SHP77 (cell line): ENCODE measurements at places on chromosomes 5 and 9.
A peak's percentile ranks its signal among the peaks of the same experiment; 100 is the strongest.

GRCh38 chr5:76175051-76175666, 92.0 kb downstream of the SV2C start:
- DNase-seq: peak; percentile 52

DNA sequence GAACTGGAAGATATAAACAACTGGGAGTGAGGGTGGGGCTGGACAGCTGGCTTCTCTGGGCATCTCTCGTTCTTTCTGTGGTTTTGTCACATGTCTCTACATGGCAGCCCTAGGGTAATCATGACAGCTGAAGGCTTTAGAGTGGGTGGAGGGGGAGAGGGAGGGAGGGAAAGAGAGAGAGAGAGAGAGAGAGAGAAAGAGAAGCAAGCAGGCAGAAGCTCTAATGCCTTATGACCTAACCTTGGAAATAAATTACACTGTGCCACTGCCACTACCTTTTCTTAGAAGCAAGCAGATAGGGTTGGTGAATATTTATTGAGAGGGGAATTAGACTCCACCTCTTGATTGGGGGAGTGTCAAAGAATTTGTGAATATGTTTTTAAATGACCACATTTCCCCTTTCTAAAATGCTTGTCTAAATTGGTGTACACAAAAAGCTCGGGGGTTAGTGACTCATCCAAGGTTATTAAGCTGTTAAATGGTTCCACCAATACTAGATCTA, 2.6 kb upstream of the DAPK1 start:
- DNase-seq: no peak

- DNase-seq: no peak
Observed at GRCh38 chr5:120017513-120017912, 388.2 kb downstream of the FAM170A start.

- no peak for DNase-seq
Observed at GRCh38 chr9:15058236-15058635, 148.0 kb upstream of the FREM1 start.

- no peak for DNase-seq
Observed at GRCh38 chr5:115459855-115460341, 84.7 kb downstream of the FEM1C start.

DNA sequence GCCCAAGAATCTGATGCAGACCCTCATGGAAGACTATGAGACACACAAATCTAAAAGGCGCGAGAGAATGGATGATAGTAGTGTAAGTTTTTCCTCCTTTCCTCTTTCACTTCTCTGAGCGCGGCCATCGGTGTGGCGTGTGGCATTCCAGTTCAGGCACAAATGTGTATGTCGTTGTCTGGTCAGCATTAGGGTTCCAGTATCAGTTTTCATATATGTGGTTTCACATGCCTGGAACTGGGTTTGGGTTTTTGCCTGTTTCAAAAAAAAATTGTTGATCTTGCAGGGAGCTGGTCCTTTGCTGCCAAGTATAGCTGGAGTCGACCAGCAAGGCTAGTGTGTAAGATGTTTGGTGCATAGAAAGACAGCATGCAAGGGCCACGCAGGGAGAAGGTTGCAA, 51.5 kb downstream of the C9orf152 start:
- no peak for DNase-seq

GRCh38 chr5:141094481-141095262, at the start of gene PCDHB2:
Gene PCDHB2, plus strand, starts transcription at chr5:141094615. Its CDS starts 176 bp downstream, at chr5:141094791.
- peak; percentile 89 for DNase-seq

DNA sequence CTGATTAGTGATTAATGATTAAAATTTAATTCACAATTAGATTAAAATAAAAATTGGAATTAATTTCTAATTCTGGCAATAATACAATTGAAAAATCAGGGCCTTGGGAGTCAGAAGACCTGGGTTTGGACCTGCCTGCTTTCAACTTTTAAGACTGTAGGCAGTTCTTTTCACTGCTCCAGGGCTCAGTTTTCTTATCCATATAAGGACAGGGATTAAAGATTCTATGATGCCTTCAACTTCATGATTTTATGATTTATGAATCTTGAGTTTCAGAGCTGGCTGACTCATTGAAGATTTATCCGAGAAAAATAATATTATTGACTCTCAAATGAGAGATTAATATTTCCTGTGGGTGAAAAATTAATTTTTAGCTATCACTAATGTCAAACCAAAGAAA, 208.6 kb upstream of the ANKH start:
- DNase-seq: no peak

- no peak for DNase-seq
Observed at GRCh38 chr9:120711354-120711753, 2.9 kb downstream of the MEGF9 start.

DNA sequence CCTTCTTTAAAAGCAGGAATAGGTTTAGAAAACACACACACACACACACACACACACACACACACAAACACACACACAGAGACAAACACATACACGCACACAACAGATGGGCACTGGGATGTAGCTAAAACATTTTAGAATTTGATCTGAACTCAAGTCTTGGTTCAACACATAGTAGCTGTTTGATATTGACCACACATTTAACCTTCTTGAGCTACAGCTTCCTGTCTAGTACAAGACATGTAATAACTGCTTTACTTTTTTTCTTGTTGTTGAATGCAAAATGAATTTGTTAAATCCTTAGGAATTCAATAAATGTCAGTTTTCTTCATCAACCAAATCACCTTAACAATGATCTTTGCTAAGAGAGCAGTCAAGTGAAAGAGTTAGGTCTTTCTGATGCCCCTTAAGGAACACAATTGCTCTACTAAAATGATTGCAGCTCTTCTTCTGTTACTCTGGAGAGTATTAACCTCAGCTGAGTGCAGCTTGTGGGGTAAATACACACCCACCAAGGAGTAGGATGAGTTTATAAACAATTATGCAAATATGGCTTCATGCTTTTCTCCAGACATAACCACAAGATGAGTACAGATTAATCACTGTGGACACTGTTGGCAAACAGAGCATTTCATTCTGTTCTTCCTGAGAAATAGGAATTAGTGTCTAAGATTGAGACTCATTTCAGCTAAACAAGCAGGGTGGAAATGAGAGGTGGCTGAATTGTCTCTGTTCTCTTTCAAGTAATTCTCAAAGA, 302.9 kb upstream of the PAPPA start:
- no peak for DNase-seq

DNA sequence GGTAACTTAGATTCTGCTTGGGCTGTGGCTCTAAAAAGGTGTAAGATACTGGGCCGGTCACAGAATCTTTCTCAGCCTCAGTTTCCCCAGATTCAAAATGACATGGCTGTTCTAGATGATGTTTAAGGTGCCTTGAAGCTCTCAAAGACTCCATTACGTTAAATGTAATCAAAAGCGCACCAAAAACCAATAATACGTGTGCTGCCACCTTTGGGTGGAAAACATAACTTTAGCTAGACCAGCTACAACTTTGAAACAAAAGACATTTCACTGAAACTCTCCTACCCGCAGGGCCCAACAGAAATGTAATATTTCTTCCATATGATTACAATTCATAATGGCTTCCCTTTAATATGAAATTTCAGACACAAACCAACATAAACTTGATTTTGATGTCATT, 35.0 kb upstream of the PCSK5 start:
- DNase-seq: no peak

DNA sequence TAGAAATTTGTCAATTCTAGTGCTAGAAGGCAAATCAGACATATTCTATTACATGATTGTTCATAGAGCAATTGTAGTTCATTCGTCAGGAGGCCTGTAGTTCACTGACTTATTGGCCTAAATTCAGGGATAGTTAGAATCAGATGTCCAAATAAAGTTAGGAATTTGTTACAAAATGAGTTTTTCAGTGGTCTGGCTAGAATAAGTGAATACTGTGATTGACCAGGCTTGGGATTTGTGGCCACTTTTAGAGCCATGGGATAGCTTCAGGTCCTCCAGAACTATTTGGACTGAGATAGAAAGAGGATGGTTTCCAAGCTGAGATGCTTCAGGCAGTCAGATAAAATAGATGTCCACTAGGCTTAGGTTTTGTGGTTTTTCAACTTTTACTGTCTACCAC, 199.1 kb upstream of the MPDZ start:
- DNase-seq: no peak

- DNase-seq: no peak
Observed at GRCh38 chr5:164818445-164818844, 1313.0 kb downstream of the MAT2B start.

GRCh38 chr9:107881626-107882300, 392.2 kb upstream of the KLF4 start:
- DNase-seq: no peak

DNA sequence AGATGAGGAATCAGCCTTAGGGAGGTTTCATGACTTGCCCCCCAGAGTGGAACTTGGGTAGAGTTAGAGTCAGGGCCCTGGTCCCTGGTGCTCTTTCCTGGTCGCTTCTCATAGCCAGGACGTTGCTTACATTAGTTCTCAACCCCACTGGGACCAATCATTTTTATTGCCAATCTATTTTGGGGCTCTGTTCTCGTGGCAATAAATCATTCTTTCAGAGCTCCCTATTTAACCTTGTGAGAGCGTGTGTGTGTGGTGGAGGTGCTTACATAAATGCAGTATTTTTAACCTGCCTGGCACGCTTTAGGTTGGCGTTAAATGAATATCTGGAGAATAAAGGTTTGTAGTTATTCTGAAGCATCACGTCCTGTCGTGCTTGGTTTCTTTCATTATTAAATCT, 4.1 kb downstream of the TRIO start:
- peak; percentile 34 for DNase-seq

- peak; percentile 51 for DNase-seq
Observed at GRCh38 chr5:16618138-16618897, 1.5 kb upstream of the RETREG1 start.

DNA sequence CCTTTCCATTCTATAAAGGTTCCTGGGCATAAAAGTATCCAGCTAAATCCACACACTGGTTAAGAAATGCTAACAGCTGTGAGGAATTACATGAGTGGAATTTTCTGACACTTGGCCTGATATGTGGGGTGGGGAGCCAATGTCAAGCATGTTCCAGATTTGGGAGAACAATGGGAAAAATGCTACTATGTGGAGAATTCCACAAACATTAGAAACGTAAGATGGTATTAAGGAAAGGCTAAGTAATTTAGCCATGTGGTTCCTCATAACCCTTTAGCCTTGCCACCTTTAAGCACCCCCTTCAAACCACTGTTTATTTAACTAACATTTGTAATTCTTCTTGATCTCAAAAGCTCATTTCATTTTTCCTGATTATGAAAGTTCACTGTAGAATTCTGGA, 149.2 kb downstream of the GNA14 start:
- no peak for DNase-seq

DNA sequence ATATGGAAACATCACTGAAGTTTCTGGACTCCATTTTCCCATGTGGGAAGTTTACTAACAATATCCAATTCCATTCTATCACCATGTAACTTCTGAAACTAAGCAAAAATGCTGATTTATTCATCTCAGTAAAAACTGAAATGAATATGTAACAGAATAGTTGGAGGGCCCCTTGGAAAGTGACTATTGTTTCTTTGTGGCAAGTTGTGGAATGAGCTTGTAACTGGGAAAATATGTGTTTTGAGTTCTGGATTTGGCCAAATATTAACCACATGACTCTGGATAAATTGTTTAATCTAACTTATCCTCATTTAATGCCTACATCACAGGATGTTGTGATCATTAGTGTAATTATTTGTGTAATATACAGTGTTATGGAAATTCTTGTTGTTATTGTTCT, 619.3 kb downstream of the TLE4 start:
- DNase-seq: no peak

DNA sequence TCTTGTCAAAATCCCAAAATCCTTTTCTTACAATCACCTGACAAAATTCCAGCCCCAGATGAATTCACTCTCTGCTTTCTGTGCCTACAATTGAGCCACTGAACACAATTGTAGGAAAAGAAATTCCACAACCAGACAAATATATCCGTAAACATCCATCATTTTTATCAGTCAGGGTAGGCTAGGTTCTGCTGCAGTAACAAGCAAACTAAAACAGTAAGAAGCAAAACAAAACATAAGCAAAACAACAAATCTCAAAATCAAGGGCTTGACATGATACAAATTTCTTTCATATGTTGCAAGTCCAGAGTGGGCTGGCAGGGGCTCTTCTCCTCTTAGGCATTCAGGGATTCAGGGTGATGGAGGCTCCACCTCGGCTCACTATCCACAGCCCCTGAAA, 114.2 kb upstream of the MAN2A1 start:
- no peak for DNase-seq

GRCh38 chr5:133363807-133364587, 248.3 kb downstream of the FSTL4 start:
- DNase-seq: no peak

- no peak for DNase-seq
Observed at GRCh38 chr9:36213989-36214388, 23.3 kb downstream of the CLTA start.

GRCh38 chr9:124257070-124257843, 492 bp upstream of the NEK6 start:
- DNase-seq: no peak

DNA sequence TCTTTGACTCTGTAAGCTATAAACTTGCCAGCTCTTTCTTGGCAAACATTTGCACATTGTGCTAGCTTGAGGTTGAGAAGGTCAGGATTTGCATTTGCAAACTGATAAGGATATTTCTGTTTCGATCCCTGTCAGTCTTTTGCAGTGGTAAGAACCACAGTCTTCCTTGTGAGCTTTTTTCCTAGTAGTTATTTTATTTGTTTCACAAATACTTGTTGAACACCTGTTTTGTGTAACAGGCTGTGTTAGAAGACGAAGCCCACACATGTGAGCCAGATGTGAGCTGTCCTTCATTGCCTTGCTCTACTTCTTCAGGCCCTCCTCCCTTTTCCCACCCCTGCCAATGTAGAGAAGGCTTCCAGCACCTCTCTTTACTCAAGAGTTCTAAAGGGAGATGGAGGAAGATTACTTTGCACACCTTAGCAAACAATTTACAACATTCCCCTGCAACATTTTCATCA, 327.0 kb upstream of the KLF4 start:
- no peak for DNase-seq

DNA sequence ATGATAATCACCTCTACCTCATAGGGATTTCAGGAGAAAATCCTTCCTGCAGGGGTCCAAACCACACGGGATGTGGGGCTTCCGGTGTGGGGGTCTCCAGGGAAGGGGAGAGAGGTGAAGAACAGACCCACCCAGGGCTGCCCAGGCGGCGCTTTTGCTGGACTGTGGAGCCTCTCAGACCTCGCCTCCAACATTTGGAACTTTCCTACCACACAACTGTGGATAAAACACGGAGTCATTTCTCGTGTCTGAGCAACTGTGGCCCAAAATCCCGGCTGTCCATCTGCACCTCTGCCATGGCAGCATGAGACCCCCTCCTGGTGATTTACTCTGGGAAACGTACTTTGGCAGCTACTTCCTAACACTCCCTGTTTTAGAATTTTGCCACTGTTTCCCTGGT, 307.8 kb upstream of the IRX4 start:
- DNase-seq: no peak

DNA sequence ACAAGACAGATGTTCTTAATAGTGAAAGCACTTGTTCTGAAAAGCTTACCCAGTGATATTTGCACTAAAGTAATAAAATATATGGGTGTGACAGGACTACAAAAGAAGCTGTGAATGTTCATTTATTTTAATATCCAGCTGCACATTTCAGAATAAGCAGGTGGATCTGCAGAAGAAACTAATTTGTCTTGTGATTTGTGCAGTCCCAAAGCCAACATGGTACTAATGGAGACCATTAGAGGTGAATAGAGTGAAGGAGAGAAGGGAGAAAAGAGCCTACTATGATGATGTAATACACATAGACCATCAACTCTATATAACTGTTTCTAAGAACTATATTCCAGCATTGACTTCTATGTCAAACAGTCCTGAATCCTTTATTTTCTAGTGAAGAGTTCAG, 362.8 kb downstream of the ISL1 start:
- DNase-seq: peak; percentile 56
